ENCODE measurements at places on chromosomes 7 and 10. TPM values are rescaled to one million over a fixed set of nuclear protein-coding genes. Genes with fewer than 3 reads are reported as not detected.

LEP gene
- total RNA-seq = 498 TPM

ELMO1 gene
- 49.5 TPM for total RNA-seq

PSMG3 gene
- 32.6 TPM for total RNA-seq

RABGEF1 gene
- 34.9 TPM for total RNA-seq

PIP gene
- 1,201 TPM for total RNA-seq

AKR1C1 gene
- total RNA-seq = 24.1 TPM

CTNNA3 gene
- total RNA-seq = 1.1 TPM

NUTM2B gene
- 0.59 TPM for total RNA-seq

INTS15 gene
- total RNA-seq = 22.9 TPM

PHYHIPL gene
- under 0.01 TPM for total RNA-seq

TAS2R41 gene
- total RNA-seq = 0.66 TPM

ZNF488 gene
- total RNA-seq = 0.44 TPM

CALY gene
- total RNA-seq = not detected

CXCL12 gene
- 164 TPM for total RNA-seq

VGF gene
- not detected for total RNA-seq

LMOD2 gene
- total RNA-seq = not detected

PSD gene
- total RNA-seq = 13.4 TPM

EN2 gene
- total RNA-seq = 0.32 TPM

CTTNBP2 gene
- 13.8 TPM for total RNA-seq

PPRC1 gene
- 19.8 TPM for total RNA-seq

BAG3 gene
- total RNA-seq = 29.9 TPM

SLC16A12 gene
- 3.4 TPM for total RNA-seq

KCNIP2 gene
- 90.4 TPM for total RNA-seq

FGFR2 gene
- total RNA-seq = 44.3 TPM

VSTM2A gene
- total RNA-seq = not detected

ADD3 gene
- total RNA-seq = 347 TPM

All from breast epithelium (tissue), 4 donors.